ENCODE measurements at places on chromosomes 5 and 9.

GRCh38 chr9:95316794-95317118 is 753 bp downstream of the FANCC start:
- peak; percentile 22 for DNase-seq

GRCh38 chr5:137192293-137192743 is 306.8 kb downstream of the SPOCK1 start:
- no peak for DNase-seq

DNA sequence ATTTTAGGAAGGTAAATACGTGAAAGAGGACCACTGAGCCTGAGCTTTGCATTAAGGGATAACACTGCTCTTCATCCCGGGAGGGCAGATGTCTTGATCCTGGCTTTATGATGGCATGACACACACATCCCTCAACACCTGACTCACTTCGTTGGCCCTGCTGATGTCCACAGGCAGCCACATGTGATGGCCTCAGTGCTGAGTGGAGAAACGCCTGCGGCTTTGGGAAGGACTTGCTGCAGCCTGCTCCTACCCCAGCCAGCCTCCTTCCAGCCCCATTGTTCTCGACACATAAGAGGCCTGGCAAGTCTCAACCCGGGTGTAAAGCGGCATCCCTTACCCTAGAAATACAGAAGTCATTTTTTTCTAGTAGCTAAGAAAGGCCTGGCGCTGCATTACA is 169.0 kb downstream of the SYK start:
- DNase-seq: no peak

- no peak for DNase-seq
Observed at GRCh38 chr5:3201941-3202340, 393.7 kb upstream of the IRX1 start.

- DNase-seq: no peak
Observed at GRCh38 chr9:91421128-91421765, 2.4 kb downstream of the NFIL3 start.
